CD8-positive, alpha-beta memory T cell (primary cell): ENCODE measurements at places on chromosomes 16 and 17. TPM values are rescaled to one million over a fixed set of nuclear protein-coding genes. Genes with fewer than 3 reads are reported as not detected.

GRCh38 chr17:61425682-61426481 lies 26.2 kb downstream of the TBX2 start:
- no peaks in the 10 kb centered on the region for H3K27me3 ChIP-seq
- H3K4me3 ChIP-seq: no peak overlapping the region
- no peak overlapping the region for H3K27ac ChIP-seq
- DNase-seq: no peak

GRCh38 chr16:1614456-1615102 lies 2.4 kb downstream of the CRAMP1 start:
- H3K4me3 ChIP-seq: peak overlapping the region; percentile 42
- peaks cover 6% of the 10 kb centered on the region for H3K27me3 ChIP-seq
- no peak overlapping the region for H3K27ac ChIP-seq
- peaks cover 16% of the 10 kb centered on the region for H3K36me3 ChIP-seq
- H3K4me1 ChIP-seq: peaks cover 32% of the 10 kb centered on the region

DNA sequence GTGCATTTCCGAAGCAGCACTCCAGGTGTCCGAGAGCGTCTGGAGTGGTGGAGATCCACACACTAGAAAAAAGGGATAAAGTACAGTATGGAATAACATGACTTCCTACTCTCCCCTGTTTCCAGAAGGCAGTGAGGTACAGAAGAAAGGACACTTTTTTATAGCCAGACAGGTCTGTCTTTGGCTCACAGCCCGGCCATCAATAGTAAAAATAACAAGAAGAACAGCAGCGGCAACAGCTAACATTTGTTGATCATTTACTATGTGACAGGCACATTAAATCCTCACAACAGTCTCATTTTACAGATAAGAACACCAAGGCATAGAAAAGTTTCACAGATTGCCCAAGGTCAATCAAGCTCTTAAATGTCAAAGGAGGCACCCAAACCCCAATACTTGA lies 16.2 kb downstream of the DYNLRB2 start:
- no peaks in the 10 kb centered on the region for H3K36me3 ChIP-seq
- H3K4me1 ChIP-seq: peaks cover 7% of the 10 kb centered on the region
- no peak overlapping the region for H3K4me3 ChIP-seq
- DNase-seq: no peak
- H3K27ac ChIP-seq: no peak overlapping the region
- H3K27me3 ChIP-seq: no peaks in the 10 kb centered on the region

DNA sequence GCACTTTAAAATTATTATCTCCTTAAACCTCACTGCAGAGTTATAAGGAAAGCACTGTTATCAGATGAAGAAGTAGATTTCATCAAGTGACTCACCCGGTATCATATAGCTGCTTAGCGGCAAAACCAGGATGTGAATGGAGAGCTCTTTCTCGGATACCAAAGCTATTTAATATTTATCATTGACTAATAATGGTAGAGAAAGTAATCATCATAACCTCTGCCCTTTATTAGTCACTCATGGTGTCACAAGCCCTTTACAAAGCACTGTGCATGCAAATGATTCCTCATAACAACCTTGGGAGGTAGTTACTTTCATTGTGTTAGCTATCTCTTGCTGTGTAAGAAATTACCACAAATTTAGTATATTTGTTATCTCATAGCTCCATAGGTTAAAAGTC lies 592.9 kb downstream of the MAF start:
- H3K27ac ChIP-seq: no peak overlapping the region
- no peaks in the 10 kb centered on the region for H3K4me1 ChIP-seq
- DNase-seq: no peak
- no peak overlapping the region for H3K4me3 ChIP-seq

- no peaks in the 10 kb centered on the region for H3K27me3 ChIP-seq
- DNase-seq: no peak
- H3K27ac ChIP-seq: no peak overlapping the region
Measured at GRCh38 chr17:17852930-17853329, 16.1 kb upstream of the SREBF1 start.

GRCh38 chr16:87789437-87790291 lies 23.9 kb upstream of the KLHDC4 start:
- no peaks in the 10 kb centered on the region for H3K4me1 ChIP-seq
- H3K4me3 ChIP-seq: no peak overlapping the region
- no peaks in the 10 kb centered on the region for H3K36me3 ChIP-seq
- H3K27me3 ChIP-seq: no peaks in the 10 kb centered on the region
- no peak overlapping the region for H3K27ac ChIP-seq
- DNase-seq: no peak

GRCh38 chr17:45942284-45942683 lies 47.9 kb downstream of the MAPT start:
- no peak overlapping the region for H3K4me3 ChIP-seq
- no peaks in the 10 kb centered on the region for H3K36me3 ChIP-seq

JPH3 gene
- not detected for total RNA-seq

FMNL1 gene
- 260 TPM for total RNA-seq
